ENCODE measurements at places on chromosomes 5 and 9.

- DNase-seq = no peak
Measured at GRCh38 chr9:10928372-10928771, 315.6 kb upstream of the PTPRD start.

- no peak for DNase-seq
Measured at GRCh38 chr5:125750861-125751186, 672.4 kb upstream of the GRAMD2B start.

GRCh38 chr9:89743216-89743572 lies 138.4 kb downstream of the GADD45G start:
- no peak for DNase-seq

DNA sequence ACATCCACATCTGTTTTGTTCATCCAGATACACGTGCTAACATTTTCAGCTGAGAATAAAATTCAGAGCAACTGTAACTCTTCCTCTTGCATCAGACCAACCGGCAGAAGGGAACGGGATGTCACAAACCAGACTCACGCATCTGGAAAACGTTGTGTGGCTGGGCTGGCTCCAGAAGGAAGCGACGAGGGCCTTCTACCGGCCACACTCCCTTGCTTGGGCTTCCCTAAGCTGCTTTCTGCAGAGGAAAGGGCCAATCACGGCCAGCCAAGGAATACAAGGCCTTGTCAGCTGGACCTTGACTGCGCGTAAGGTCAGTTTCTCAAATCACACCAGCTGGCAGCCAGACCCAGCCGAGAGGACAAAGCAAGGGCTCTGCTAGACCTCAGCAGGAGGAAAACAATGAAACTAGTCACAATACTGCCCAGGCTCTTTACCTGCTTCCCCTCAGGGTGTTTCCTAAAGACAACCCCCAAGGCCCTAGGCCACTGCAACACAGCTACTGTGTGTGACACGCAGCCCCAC lies 106.1 kb downstream of the THBS4 start:
- DNase-seq = no peak

GRCh38 chr5:92518318-92518904 lies 1062.6 kb downstream of the NR2F1-AS1 start:
- DNase-seq = no peak

DNA sequence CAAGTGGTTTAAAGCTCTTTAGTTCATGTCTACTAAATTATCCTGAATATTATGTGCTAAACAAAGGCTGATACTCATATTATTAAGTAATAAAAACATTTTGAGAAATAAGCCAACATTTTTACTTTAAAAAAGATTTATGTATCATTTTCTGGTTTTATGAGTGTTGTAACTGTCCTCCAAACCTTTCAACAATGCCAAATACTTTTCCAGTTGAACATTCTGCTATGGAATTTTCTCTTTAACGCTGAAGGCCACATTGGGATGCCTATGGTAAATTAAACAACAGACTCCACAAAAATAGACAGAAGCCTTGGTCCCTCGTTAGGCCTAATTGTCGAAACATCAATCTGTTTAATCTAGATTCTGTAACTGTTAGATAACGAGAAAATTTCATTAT lies 131.3 kb downstream of the GLIS3 start:
- no peak for DNase-seq

DNA sequence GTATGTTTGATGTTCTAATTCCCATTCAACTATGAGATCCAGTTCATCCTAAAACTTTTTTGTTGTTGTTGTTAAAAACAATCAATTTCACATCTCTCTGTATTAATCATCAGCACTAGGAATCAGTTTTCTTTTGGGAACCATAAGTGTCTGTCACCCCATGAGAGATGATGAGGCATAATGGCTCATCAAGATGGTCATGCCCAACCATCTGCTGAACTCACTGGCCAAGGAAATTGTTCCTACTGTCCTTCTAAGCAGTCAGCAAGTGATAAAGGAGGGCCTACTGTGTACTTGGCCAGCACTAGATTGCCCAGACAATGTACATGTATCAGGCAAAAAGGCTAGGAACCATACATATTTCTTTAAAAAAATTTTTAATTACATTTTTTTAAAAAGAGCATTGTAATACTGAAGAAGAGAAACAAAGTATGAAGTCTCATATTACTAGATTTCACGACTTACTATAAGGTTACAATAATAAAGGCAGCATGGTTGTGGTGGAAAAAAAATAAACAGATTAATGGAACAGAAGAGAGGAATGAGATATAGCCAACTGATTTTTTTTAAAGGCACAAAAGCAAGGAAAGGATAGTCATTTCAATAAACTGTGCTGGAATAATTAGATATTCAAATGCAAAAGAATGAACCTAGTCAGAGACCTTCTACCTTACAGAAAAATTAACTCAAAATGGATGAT lies 458.3 kb downstream of the SPOCK1 start:
- no peak for DNase-seq

All from stimulated activated CD8-positive, alpha-beta memory T cell treated with anti-CD3 and anti-CD28 coated beads, Interleukin-4, amount 100 ng/mL, for 4 hours (primary cell).